ENCODE measurements at places on chromosomes 12 and 14.

GRCh38 chr12:110822821-110823415 lies 23.9 kb upstream of the CCDC63 start:
- no peak for DNase-seq

GRCh38 chr12:97267594-97268202 lies 194.9 kb upstream of the RMST start:
- no peak for DNase-seq

- DNase-seq: no peak
Measured at GRCh38 chr14:36751106-36751505, 89.4 kb downstream of the PAX9 start.

- no peak for DNase-seq
Measured at GRCh38 chr12:132006056-132006680, 56.4 kb downstream of the EP400 start.

GRCh38 chr14:95547626-95548327 lies 12.9 kb downstream of the GLRX5 start:
- DNase-seq: no peak

- DNase-seq: no peak
Measured at GRCh38 chr14:29865299-29865698, 62.3 kb downstream of the PRKD1 start.
